ENCODE measurements at places on chromosomes 1 and 21.

DNA sequence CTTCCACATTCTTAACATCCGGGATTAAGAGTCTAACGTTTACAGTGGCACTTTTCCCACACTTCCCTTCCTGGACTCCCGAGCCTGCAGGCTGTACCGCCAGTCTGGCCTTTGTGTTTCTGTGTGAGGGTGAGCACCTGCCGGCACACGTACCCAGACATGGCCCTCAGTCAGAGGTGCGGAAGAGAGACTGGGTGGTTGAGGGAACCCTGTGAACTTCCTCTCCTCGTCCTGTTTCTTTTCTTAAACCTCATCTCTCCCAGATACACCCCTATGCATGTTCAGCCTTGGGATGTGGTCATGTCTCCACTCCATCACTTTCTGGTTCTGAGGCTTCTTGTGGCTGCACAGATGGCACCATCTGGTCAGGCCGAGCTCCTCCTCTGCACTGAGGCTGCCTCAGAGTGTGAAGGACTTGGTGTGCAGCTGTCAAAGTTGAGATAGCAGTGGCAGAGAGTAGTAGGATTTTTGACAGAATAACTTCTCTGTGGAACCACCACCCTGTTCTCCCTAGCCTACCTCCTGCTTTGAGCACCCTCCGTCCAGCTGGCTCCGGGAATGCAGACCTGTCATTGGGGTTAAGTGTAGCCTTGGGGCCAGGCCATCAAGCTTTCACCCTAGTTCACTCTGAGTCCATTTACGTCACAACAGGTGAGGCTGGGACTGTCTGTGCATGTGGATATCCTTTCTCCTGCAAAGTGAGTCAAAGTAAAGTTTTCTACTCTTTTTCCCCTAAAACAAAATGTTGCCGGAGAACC lies 31.4 kb downstream of the VASH2 start:
- DNase-seq: no peak

DNA sequence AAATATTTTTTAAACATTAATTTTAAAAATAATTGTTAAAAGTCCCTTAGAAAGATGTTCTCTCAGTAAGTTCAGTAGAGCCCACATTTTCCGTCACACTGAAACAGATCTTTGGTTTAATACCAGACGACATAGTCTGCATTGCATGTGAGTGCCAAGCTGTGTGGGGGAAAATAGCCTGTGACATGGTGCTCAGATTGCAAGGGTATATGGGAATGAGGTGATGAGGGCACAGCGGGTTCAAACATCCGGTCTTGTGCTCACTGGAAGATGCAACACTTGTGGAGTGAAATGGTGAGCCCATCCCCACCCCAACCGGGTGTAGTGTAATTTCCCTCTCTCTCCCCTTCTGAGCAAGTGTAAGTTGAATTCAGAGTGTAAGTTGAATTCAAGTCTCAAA lies 114.3 kb downstream of the PEX14 start:
- no peak for DNase-seq

GRCh38 chr1:44609412-44609767 lies 64.9 kb downstream of the TMEM53 start:
- DNase-seq: no peak

- DNase-seq: no peak
Measured at GRCh38 chr1:92218559-92218958, 844 bp downstream of the C1orf146 start.

DNA sequence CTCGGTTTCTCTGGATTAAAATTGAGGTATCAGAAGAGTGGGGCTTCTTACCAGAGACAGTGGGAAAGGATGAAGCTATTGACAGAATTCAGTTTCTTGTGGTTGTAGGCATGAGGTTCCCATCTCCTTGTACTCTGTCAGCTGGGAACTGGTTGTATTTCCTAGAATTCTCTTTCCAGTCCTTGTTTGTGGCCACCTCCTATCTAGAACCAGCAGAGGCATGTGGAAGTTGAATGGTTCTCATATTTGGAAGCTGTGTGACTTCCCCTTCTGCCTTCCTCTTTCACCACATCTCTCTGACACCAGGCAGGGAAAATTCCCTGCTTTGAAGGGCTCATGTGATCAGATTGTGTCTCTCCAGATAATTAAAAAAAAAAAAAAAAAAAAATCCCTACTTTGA lies 457.7 kb upstream of the ADAMTS5 start:
- no peak for DNase-seq

- no peak for DNase-seq
Measured at GRCh38 chr1:147651466-147651865, 18.9 kb downstream of the ACP6 start.

- no peak for DNase-seq
Measured at GRCh38 chr21:37253991-37254390, 13.1 kb downstream of the VPS26C start.

DNA sequence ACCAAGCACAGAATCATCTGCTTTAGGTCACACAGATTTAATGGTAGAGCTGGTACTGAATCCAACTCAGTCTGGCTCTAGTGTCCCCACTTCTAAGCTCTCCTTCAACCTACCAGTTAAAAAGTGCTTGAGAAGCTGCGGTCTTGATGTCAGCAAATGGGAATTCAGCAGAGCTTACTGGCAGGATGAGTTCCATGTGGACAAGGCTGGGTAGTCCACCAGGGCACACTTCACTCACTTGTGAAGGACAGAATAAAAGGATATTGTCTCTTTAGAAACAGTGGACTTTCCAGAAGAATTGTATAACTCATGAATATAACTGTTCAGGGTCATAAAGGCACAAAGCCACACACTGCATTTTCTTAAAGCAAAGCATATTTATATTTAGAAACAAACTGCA lies 35.1 kb upstream of the GUCA2B start:
- no peak for DNase-seq

- DNase-seq: no peak
Measured at GRCh38 chr1:204502241-204502640, 7.6 kb upstream of the PIK3C2B start.

DNA sequence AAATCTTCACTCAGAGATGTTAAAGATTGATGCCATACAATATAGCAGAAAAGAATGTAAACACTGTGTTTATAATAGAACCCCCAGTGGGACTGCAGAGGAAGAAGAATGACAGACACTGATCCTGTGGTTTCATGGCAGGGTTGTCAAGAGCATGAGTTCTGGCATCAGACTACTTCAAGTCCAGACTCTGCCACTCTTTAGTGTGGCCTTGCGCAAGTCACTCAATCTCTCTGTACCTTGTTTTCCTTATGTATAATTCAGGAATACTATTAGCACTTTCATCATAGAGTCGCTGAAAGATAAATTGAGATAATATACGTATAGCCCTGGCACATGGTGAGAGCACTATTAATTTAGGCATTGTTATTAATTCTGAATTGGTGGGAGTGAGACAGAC lies 38.5 kb upstream of the BCL9 start:
- DNase-seq: no peak

DNA sequence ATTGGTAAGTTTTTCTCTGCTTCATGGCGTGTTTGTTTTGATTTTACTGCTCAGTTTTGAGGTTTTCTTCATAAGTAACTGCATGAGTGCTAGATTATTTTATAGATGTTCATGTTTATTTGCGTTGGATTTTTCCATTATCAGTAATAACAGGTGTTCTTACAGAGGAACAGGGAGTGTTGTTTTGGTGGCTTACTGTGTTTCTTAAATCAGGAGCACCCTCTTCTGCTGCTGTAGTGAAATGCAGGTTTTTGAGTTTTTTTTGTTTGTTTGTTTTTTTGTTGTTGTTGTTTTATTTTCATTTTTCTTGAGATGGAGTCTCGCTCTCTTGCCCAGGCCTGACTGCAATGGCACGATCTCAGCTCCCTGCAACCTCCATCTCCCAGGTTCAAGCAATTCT lies 32.6 kb downstream of the CTBS start:
- no peak for DNase-seq

- no peak for DNase-seq
Measured at GRCh38 chr1:165844933-165845332, 17.5 kb downstream of the UCK2 start.

DNA sequence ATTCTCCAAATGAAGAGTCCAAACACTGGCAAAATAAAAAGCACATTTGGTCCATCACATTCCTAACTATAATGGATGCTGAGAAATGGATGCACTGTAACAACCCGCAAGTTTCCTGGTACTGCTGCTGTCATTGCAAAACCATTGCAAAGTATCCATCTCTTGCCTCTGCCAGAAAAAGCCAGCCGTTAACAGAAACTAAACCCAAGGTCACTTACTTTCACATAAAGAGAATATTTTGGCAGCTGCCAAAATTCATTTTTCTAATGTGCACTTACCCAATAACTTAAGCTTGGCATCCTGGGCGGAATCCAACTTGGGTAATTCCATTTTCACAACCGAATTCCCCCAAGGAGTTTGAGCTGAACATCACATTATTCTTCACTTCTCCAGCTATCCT lies 77.0 kb upstream of the LRRC8D start:
- DNase-seq: no peak

DNA sequence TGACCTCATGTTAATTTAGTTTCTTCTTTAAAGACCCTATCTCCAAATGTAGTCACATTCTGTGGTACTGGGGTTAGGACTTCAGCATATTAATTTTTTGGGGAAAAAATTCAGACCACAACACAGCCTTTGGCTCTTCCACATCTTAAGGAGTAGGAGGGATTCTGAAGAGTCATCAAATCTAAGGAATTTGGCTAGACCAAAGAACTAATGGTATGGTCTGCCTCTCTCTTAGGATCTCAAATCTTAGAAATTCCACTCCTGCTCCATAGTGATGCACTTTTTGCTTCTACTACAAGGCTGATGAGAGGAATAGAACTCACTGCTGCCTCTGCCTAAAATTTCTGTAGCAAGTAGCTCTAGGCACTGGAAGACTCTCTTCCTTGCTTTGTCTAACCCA lies 80.5 kb downstream of the NGF start:
- no peak for DNase-seq

DNA sequence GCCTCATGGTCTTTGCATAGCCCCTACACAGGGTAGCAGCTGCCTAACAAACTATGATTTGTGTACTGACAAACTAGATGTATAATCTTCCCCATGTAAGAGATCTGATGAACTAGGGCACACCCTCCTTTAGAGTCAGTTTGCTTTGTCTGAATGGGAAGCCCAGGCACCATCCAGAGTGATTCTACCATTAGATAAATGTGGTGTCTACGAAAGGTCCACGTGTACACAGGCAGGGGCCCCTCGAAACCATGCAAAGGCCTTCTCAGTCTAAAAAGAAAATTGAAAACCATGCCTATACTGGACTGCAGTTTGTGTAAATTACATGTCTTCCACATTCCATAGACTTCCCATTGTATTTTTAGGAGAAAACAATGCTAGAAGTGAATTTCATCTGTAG lies 18.7 kb downstream of the HHIPL2 start:
- no peak for DNase-seq

DNA sequence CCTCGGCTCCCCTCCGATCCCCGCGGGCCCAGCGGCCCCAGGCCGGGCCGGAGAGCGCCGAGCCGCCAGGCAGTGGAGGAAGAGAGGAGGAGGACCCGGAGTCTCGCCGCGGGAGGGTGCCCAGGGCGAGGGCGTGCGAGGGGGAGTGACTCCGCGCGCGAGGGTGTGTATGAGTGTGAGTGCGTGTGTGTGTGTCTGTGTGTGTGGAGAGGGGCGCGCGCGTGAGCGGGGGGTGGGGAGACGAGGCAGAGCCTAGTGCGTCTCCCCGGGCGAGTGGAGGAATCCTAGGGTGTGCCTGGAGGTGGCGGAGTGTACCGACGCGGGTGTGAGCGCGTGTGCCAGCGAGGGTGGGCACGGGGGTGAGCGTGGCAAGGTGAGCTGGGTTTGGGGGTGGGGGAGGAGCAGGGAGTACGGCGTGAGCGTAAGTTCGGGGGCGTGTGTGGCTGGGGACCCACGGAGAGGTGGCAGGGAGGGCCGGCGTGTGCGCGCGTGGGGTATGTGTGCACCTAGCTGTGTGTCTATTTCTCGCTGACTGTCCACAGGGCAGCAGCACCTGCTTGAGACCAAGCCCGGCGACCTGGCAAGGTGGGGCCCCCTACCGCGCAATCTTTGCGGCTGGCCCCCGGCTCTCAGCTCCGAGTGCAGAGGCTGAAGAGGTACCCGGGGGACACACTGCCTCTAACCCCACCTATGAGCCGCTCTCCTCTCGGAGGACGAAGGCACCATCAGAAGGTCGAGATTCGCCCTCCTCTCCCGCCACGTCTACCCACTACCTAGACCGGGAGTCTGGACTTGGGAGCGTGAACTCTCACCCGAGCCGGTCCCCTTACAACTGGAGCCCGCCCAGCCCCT lies 784 bp upstream of the KCND3 start:
- DNase-seq: no peak

- DNase-seq: no peak
Measured at GRCh38 chr21:44820851-44821250, 3.0 kb upstream of the SUMO3 start.

DNA sequence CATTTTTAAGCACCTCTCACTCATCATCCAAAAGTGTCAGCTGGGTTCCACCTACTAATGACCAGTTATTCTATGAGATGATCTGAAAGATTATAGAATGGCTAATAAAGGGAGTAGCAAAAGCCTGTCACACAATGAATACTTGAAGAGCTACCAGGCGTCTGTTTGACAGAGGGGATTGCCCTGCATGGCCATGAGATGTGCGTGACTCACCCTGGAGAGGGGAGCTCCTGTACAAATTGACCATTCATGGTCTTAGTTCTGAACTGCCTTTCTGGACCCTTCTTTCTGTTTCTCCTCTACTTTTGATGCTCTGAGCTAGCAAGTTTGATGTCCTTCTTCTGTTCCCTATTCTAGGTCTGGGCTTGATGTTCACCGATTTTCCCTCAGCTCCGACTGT lies 85.2 kb upstream of the ABCD3 start:
- DNase-seq: no peak

GRCh38 chr1:234396092-234396491 lies 22.8 kb downstream of the COA6 start:
- DNase-seq: no peak

DNA sequence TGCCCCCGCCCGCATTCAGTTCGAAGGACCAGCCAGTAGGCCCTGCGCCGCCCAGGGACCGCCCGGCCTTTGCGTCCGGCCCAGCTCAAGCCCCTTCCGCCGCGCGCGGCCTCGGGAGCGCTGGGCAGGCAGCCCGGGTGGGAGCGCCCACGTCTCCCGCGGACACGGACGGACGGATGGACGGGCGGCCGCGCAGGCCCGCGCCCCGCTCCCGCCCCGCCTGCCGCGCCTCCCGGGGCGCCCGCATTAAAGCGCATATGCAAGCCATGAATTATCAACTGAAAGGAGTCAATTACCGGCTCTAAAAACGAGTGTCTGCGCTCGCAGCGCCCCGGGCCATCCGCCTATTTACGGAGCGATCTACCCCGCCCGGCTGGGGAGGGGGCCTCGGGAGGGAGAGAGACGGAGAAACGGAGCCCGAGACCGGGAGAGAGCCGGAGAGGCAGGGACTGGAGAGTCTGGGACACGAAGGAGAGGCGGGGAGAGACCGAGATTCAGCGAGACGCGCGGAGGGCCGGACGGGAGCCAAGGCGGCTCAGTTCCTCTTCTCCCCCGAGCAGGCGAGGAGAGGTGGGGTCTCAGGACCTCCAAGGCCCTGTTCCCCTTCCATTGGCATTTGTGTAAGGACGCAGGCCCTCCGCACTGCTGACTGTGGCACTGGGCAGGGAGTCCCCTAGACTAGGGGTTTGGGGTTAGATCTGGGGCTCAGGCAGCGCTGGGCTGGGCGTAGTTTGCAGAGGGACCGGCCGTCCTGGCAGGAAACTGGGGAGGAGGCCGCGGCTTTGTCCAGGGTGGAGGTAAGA lies 41.3 kb upstream of the DMBX1 start:
- no peak for DNase-seq
